Spinal cord (tissue), 10 donors: ENCODE measurements at places on chromosomes 11 and 22. TPM values are rescaled to one million over a fixed set of nuclear protein-coding genes. Genes with fewer than 3 reads are reported as not detected.

The SCGB1C1 gene
- not detected for total RNA-seq

The NRXN2 gene
- 68.0 TPM for total RNA-seq

The ANO5 gene
- total RNA-seq: 11.4 TPM

The GGTLC3 gene
- total RNA-seq: not detected

The KBTBD3 gene
- 33.1 TPM for total RNA-seq

DNA sequence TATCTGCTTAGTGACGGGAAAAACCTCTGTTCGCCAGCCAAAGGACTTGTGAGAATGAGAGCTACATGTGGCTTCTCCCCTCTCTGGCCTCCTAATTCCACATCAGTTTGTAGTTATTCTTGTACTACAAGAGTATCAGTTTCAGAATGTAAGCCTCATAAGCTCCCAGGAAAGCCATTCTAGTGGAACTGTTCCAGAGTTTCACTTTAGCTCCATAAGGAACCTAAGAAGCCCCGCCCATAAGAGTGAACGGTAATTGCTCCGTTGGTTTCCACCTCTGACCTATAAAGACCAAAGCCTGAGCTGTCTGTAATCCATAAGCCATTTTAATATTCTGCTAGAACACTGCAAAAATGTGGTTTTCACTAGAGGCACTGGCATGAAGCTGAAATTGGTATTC lies 53.0 kb downstream of the SIK3 start:
- DNase-seq: no peak

DNA sequence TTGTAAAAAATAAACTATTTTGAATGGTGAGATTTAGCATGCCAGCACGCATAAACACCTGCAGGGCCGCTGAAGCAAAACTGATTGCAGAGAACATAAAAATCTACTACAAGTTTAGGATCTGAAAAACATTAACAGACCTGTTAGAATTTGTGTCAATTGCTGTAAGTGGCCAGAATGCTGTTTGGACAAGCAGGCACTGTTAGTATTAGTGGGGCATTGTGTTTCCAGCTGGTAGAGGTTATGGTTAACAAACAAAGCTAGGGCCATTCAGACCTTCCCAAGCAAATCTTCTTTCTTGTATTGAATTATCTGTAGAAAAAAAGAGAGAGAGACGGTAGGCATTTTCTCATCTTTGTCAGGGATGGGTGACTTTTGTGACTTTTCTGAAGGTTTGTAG lies 57.6 kb upstream of the OLFML1 start:
- DNase-seq: no peak

DNA sequence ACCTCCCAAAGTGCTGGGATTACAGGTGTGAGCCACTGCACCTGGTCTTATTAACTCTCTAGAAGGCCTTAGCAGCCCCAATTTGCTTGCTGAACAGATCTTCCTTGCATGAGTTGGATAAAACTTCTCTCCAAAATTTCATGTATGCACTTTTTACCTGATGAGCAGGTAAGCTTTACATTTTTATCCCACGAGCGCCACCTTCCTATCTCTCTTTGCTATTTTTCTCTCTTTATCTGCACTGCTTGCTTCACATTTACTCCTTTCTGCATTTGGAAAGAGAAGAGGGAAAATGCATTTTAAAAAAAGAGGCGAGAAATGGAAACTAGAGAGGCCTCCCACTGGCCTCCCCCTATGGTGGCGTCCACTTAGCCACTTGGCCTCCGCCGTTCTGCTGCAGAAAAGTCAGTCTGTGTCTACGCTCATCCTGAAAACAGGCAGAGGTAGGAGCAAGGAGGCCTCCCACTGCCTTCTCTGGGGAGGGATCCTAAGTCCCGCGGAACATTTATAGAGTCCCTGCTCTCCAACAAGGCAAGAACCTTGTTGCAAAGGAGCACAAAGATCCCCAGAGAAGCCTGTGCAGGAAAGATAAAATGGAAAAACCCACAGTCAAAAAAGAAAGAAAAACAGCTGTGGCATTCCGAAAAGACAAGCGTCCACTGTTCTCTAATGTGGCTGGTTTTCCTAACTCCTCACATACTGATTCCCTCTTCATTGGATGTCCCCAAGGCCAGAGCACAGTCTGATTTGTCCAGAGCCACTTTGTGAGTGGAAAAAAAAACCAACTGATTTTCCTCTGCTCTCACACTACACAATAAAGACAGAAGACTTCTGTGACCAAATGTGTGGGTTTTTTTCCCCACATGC lies 62.2 kb upstream of the INCENP start:
- peak; percentile 49 for DNase-seq

DNA sequence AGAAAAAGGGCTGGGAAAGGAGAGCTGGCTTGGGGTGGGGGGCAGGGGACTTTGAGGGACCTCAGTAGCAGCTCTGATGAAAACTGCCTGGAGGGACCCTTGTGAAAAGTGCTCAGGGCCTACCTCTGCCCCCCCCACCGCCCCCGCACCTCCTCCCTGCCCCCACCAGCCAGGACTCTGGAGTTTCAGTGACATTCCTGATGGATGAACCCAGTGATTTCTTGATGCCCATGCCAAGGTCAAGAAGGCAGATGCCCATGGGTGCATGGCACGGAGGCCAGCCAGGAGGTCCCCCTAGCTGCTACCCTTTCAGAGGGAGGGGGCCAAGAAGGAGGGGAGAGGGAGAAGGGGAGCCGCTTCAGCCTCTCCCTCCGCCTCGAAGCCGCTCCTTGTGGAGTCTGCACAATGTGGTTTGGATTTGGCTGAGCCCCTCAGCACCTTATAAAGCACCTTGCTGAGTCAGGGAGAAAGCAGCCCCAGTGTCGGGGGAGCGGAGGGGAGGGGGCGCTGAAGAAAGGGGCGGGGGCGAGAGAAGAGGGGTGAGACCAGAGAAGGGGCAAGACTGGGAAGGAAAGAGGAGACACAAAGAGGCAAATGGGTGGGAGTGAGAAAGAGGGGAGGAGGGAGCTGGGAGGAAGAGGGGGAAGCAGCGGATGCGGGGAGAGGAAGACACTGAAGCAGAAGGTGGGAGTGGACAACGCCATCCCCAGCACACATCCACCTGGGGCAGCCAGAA lies 2.1 kb upstream of the CLCF1 start:
- DNase-seq: no peak

GRCh38 chr11:66820381-66820780 lies 22.9 kb upstream of the RCE1 start:
- no peak for DNase-seq

DNA sequence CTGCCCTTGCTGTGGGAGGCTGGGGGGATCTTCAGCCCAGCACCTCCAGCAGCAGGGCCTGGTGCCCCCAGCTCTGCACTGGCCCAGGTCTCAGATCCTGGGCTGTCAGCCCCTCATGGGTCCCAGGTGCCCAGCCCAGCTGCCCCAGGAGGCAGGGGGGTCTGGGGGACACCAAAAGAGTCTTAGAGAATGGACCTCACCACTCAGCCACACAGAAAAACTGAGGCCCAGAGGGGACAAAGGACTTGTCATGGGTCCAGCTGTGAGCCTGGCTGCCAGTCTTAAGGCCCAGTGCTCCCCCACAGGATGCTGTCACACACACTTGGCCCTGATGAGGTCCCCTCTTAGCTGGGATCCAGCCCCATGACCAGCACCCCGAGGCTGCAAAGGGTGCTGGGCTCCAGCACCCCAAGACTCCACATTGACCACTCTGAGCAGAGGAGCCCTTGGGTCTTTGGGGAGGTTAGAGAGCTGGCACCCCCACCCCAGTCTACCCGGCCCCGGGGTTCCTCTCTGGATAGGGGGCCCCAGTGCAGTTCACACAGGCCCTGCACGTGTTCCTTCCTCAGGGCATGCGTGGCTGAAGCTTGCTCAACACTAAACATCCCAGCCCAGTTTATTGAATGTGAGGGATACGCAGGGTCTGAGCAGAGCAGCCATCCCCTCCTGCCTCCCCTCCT lies 54.4 kb downstream of the IGLL5 start:
- DNase-seq: no peak

DNA sequence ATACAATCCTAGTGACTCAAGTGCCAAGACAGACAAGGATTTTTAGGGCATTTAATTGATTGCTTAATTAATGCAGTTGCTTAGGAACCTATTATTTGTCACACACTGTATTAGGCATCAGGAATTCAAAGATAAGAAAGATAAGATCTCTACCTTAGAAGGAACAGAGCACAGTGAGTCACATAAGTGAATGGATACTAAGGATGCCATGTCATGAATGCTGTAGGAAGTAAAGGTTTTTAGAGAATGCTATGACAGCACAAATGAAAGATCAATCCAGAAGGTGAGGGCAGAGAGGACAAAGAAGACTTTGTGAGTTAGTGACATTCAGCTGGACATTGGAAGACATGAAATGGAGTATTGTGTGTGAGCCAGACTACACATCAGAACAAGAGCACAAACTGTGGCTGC lies 147.9 kb upstream of the DDI1 start:
- DNase-seq: no peak

GRCh38 chr11:131692151-131692550 lies 321.7 kb downstream of the NTM start:
- no peak for DNase-seq

DNA sequence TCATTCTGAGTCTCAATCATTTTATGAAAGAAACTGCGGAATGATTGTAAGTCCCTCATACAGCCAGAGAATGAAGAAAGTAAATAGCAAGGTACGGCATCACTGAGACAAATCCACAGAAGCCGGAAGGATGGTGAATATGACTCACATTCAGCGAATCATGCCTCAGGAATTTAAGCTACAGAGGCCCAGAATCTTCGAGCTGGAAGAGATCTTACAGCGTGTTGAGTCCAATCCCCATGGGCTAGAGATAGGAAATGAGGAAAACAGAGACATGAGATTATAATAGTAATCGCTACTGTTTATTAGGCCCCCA lies 173.2 kb downstream of the KIF18A start:
- DNase-seq: no peak

DNA sequence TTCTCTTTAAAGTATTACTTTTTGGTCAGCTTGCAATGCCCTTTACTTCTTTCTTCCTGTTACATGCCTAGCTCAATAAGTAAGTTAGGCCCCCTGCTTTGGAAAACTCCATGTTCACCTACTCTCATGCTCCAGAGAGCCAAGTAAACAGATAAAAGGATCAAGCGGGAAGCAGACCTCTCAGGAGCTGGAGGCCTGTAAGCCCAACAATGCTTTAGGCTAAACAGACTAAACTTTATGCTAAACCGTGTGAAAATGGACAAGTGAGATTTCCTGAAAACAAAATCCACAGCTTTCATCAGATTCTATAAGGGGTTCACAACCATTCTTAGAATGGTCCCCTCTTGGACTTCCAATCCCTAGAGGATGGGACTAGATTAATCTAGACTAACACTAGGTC lies 40.2 kb downstream of the CELF1 start:
- DNase-seq: no peak

GRCh38 chr22:50691521-50691920 lies 18.9 kb downstream of the SHANK3 start:
- DNase-seq: no peak

DNA sequence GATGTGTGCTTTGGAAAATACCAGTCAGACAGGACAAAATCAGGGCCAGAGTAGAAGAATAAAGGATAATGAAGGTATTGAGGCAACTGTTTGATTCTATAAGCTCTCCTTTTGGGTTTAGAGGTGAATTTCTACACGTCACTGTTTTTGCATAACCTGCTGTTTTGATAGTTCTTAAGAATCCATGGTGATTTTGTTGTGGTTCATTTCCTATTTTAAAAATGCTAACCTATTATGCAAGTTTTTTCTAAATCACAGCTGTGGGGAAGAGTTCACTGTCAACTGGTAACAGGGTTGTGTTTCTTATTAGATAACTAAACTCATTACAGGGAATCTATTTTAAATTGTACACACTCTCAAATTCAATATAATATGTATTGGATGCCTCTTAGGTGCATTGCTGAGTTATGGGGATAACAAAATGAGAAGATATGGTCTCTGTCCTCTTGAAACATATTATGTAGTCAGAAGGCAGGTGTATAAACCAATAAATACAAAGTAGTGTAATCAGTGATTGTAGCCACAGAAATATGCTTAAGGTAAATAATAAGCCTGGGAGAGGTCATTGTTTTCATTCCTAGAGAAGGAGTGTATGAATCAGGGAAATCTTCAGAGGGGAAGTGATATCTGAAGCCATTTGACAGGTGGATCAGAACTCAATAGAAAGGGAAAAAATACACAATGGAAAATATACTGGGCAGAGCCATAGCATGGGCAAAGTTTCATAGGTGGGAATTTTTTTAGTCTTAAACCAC lies 192.5 kb downstream of the FAT3 start:
- no peak for DNase-seq

GRCh38 chr11:96388891-96389719 lies 607 bp downstream of the CCDC82 start:
- DNase-seq: peak; percentile 54

DNA sequence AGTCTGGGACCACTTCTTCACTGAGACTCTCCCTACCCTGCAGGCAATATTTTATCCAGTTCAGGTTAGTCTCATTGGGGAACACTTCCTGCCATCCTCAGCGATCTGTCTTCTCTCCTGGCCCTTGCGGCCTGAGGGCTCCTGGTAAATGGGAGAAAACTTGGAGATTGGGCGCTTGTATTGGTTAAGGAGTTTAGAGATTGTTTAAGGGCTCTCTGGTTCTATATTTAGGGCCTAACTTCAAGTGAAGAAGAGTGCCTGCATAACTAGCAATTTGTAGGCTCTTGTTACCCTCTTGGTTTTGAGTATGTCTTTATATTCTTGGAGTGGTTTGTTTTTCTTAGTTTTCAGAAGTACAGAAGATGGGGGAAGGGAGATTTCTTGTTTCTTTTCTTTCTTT lies 72.7 kb downstream of the TRAF6 start:
- DNase-seq: no peak

GRCh38 chr11:68411501-68411991 lies 49.0 kb upstream of the PPP6R3 start:
- no peak for DNase-seq

GRCh38 chr11:118621784-118622375 lies 14.5 kb downstream of the PHLDB1 start:
- no peak for DNase-seq

DNA sequence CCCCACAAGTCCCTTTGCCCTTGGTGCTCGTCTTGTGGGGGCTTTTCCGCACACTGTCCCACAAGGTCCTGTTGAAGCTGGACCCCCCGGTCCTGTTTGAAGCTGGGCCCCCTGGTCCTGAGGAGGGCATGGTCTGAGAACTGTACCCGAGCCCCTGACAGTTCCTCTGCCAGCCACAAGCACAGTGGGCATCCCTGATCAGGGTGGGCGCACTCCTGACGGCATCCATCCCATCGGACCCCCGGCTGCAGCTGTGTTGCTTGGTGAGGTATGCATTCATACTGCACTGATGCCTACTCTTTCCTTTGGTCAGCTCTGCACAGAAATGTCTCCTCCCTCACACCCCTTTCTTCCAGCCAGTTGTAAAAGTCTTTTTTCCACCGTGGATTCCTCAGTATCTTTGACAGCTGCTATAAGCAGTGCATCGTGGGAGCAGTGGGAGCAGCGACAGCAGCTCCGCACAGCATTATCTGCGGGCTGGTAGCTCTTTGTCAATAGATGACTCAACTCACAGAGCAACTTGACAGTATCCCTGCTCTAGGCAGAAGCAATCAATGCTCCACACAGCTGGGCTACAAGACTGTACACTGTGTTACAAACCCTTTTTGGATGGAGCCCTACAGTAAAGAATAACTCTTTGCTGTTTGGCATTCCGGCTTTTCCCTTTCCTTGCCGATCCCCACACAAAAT lies 1030.8 kb upstream of the CCDC90B start:
- DNase-seq: peak; percentile 71
